ENCODE measurements at places on chromosomes 6 and 20.
A peak's percentile ranks its signal among the peaks of the same experiment; 100 is the strongest.

DNA sequence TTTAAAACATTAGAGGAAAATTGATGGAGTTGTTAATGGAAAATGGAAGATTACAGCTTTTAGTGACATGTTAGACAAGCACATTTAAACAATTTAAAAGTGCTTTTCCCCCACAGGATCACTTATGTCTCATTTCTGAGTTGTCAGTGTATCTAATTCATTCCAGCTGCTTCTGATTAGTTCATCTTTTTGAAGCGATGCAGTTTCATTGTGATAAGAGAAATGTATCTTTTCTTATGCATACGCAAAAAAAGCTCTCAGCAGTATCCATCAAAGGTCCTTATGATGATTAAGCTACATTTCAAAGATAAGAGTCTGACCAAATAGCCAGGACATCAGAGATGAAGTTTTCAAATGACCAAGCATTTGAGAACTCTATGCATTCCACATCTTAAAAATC, 572.6 kb upstream of the SYNCRIP start:
- DNase-seq, result no peak

- no peak for DNase-seq
Measured at GRCh38 chr20:16011056-16011455, 562.2 kb downstream of the KIF16B start.

DNA sequence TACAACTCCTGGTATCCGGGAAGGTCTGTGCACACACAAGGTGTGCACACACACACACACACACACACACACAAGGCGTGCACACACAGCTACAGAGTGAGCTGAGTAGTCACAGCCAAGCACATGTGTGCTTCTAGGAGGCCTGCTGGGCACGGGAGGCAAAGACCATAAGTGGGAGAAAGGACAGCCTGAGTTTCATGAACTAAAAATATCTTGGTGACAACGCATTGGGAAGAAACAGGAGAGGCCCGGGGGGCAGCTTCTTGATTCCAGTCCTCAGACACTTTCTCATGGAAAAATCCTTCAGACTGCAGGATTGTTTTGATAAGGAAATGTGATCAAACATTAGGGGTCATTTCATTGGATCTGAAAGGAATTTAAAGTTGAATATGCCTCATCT, 2.6 kb downstream of the TRAF3IP2 start:
- DNase-seq, result no peak

GRCh38 chr20:25205277-25206062, 10.0 kb downstream of the ENTPD6 start:
- DNase-seq, result no peak

DNA sequence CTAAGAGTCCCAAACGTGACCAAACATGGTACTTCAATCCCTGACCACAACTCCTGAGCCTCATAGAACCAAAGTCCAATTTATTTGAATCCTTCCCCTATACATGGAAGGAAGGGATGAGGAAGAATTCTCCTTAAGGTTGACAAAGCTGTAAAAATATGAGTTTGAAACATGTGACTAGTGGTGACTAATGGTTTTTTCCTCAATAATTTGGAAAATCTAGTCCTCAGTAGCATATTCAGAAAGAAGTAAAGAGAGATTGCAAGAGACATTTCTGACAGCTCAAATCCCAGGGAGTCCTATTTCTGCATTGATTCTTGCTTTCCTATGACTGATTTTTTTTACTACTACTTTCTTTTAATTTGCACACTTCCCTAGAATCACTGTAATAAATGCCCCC, 443.7 kb downstream of the FRK start:
- no peak for DNase-seq

DNA sequence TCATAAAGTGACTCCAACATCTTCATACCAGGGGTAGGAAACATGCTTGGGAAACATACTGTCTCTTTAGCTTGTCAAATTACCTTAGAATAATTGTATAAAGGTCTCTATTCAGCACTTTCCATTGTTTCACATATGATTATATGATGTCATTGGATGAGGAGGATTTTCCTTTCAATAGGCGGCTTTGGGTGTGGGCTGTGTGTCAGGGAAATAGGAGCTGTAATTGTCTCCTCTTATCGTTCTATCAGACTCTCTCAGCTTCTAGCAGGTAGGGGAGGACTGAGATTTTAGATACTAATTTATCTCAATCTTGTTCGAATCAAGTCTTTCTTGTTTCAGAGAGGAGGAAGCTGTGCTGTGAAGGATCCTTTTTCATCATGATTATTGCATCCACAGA, 179.4 kb upstream of the OLIG3 start:
- no peak for DNase-seq

- DNase-seq, result no peak
Measured at GRCh38 chr6:125188594-125189203, 35.1 kb downstream of the TPD52L1 start.

DNA sequence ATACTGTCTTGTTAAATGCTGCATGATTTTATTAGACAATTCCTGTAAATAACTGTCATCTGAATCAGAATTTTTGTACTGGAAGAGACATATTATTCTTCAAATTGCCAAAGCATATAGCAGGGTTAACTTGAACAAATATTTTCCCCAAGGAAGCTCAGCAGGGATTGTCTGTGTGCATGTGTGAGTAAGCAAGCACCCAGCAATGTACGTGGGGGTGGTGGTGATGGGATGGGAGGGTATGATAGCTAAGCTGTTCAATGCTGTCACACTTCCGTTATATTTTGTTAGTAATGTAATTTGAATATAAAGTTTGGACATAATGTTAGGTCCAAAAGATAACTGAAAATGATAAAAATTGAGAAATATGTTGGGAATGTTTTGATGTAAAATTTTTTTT, 118.1 kb downstream of the MYB start:
- DNase-seq, result no peak

- DNase-seq, result peak; percentile 23
Measured at GRCh38 chr20:16801919-16802651, 53.9 kb downstream of the OTOR start.

DNA sequence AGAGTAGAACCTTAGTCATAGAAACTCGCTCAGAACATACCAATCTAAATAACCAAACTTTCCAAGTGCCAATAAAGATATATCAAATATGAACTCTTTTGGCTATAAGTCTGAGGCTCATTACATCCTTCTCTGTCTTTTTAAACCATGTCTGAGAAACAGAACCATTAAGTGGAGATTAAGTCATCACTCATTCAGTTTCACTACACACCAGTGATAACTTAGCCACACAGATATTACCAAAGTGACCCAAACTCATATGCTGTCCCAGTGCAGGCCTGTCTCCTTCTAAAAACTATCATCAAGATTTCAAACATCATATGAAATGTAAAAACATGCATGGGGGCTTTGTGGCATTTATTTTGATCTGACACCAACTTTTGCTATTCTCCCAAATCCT, 12.0 kb downstream of the GCLC start:
- no peak for DNase-seq

DNA sequence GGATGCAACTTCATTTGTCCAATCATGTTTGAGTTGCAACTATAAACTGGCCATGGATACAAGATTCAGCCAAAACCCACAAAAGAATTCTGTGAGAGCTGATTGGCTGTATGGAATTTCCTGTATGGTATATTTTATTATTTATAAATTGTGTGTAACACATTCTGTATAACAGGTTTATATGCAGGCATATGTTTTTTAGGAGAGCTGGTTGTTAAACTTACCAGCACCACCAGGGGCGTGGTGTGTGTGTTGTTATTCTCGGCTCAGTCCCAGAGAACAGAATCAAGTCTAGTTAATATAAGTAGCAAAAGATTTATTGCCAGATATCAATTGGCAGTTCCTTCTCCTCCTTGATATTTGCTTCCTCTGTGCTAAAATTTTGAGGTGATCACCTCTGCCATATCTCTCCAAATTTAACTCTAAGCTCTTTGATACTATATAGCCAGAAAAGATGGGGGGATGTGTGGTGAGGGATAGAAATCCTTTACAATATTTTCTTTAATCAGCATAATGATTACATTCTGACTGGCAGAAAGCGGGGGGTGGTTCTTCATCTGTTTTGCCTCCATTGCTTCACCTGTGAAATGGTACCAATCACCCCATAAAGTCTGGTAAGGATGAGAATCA, 22.9 kb downstream of the CNBD2 start:
- DNase-seq, result no peak

- no peak for DNase-seq
Measured at GRCh38 chr6:31065556-31065955, 46.8 kb downstream of the C6orf15 start.

DNA sequence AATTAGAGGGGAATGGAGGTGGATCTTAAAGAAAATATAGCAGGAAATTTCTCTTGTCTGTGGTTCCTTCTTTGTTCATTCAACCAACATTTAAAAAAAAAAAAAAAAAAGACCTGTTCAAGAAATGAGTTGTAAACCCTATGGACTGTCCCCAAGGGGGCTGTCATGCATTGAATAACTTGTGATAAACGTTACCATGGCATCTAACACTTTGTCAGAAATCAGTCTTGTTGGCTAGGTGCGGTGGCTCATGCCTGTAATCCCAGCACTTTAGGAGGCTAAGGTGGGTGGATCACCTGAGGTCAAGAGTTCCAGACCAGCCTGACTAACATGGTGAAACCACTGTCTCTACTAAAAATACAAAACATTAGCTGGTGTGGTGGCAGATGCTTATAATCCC, 381.7 kb downstream of the BCKDHB start:
- no peak for DNase-seq

DNA sequence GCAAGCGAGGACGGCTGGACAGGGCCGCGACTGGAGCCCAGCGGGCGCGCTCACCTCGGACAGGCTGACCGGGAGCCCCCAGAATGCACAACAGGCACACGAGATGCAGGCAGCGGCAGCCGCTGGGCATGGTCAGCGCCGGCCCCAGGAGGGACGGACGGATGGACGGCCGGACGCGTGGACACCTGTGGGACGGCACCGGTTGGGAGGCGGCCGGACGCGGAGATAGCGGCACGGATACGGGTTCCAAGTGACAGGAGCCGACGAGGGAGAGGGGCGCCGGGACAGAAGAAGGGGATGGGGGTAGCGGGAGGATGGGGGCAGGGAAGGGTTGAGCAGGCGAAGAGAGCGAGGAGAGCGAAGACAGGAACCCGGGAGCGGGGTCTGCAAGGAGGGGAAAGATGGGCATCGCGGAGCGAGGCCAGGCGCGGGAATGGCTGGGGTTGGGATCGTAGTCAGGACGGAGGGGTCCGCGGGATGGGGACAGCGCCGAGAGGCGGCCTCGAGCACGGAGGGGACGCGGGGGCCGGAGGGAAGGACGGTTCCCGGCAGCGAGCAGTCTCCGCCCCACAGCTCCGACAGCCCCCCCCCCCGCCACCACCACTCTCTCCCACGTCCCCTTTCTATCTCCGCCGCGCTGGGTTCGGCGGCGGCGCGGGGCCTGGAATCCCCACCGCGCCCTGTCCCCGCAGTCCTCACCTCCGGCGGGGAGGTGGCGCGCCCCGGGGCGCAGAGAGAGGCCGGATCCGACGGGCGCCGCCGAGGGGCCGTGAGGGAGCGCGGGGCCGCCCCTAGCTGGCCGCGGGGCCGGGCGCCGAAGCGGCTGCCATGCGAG, 435 bp downstream of the DLK2 start:
- DNase-seq, result peak; percentile 32

DNA sequence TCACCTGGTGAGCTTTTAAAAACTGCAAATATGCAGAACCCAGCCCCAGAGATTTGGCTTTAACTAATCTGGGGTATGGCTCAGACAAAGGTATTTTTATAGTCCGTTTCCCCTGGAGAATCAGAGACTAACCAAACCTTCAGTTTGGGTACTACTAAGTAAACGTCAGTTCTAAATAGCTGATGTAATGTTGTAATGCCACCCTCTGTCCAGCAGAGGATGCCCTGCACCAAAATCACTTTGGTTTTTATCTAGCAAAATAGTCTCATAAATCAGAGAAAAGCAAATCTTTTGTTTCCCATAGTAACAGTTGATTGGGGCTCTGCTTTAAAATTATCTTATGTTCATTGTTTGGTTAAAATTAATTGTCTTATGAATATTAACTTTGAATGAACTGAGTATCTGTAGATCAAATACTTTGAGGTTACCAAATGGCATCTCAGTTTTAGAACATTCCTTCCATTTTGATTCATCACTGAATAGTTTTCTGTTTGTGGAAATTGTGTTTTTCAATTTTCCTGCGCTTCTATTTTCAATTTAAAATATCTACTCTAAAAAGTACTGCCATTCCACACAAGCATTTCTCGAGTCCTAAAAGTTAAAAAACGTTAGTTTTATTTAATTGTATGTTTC, 278.3 kb upstream of the PLCB4 start:
- no peak for DNase-seq

DNA sequence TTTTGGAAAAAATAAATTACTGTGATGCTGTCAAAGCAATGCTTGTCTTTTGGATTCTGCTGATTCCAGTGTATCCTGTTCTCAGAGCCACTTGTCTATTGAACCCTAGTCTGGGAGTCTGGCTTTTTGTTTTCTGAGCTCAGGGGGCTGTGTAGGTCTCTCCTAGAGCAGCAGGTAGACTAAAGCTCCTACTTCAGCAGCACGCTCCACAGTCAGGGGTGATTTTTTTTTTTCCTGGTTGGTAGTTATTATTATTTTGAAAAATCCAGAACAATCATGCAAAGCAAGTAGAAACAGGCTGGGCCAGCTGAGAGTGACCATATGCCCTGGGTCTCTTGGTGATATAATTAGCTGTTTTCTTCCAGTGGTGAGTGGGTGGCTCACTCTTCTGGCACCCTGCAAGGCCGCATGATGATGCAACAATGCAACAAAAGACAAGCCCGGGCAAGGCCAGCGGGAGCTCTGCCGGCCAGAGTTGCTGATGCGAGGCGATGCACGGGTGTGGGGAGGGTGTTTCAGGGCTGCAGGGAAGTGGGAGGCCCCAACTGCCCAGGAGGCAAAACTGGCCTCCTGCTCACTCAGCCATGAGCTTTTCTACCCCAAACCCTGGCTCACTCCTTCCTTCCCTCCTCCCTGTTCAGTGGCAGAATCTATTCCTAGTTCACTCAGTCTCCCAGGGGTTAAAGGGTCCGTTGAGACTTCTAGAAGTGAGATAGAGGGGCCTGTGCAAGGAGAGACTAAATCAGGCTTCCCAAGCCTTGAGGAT, 11.5 kb upstream of the CDKN1A start:
- no peak for DNase-seq

DNA sequence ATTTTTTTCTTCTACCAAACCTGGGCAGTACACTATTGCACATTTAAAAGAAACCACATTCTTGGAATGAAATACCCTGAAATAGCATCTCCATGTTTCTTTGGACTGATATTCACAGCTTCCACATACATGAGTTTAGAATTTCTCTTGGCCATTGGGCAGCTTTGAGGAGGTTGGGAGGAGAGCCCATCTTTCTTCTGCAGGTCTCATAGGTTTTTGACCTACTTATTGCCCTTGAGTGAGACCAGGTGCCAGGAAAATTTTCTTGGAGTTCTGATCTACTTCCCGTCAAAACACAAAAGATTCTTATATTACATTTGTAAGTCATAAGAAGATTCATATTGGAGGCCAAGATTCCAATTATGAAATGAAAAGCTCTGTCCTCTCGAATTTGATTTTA, 212.0 kb downstream of the IBTK start:
- DNase-seq, result no peak

GRCh38 chr20:59530782-59531181, 73.6 kb upstream of the PHACTR3 start:
- no peak for DNase-seq
